ENCODE measurements at places on chromosomes 11 and 22.

- peak; percentile 36 for DNase-seq
These were observed 60.1 kb downstream of the SCN3B start for GRCh38 chr11:123594188-123594901.

DNA sequence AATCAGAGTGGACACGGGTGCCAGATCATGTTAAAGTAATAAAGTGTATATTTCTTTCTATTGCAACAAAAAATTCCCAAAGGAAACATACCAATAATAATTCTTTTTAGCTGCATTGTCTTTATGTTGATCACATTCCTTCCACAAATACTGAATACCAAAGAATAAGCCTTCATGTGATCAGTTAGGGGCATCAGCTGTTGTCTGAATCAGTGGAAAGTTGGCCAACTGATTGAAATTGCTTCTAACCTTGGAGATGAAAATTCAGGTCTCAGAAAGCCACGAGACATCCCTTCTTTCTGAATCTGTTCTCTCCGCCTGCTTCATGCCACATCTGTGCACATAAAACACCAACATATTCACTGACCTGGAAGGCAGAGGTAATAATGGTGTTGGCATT is 785.2 kb downstream of the KCNA4 start:
- DNase-seq, result no peak

GRCh38 chr22:22342697-22343580 is 98.4 kb downstream of the VPREB1 start:
- DNase-seq, result peak; percentile 23

DNA sequence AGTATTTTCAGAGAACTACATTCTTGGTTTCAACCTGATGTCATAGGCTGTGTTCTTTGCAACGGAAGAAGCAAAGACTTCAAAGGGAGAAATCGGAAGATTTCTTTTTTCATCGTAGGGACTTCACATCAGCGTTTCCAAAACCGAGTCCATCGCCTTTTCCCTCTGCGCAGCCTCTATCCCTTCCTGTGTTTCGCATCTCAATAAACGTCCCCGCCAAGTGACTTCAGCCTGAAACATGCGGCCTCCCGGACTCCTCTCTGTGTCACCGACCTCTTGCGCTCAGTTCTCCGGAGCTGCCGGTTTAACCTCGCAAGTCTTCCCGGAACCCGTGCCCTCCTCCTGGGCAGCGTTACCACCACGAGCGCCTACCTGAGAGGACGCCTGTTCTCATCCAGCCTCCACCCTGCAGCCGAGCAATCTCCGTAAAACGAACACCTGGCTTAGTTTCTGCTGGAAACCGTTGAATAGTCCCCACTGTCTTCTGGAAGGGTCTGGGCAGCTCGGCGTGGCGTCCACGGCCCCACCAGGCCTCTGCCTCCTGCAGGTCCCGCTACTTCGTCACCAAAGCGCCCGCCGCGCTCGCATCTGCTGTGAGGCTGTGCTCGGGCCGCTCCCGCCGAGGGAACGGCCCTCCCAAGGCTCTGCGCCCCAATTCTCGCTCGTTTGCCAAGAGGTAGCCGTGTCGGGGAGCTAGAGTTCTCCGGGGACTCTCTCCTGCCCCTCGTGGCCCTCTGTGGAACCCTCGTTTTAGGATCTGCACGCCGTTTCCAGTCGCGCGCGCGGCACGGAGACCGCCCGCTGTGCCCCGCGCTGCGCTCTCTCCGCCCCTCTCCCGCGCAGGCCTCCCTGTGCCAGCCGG is at the start of gene GLB1L3:
TSS of gene GLB1L3 (plus strand) at position 846 of the 862 bp plus-strand sequence. CDS start 362 bp downstream, outside the sequence.
- peak; percentile 25 for DNase-seq

GRCh38 chr11:11250470-11250869 is 102.6 kb downstream of the CSNK2A3 start:
- DNase-seq, result no peak

Measured in EL (cell line).